ENCODE measurements at places on chromosomes 5 and 9.

DNA sequence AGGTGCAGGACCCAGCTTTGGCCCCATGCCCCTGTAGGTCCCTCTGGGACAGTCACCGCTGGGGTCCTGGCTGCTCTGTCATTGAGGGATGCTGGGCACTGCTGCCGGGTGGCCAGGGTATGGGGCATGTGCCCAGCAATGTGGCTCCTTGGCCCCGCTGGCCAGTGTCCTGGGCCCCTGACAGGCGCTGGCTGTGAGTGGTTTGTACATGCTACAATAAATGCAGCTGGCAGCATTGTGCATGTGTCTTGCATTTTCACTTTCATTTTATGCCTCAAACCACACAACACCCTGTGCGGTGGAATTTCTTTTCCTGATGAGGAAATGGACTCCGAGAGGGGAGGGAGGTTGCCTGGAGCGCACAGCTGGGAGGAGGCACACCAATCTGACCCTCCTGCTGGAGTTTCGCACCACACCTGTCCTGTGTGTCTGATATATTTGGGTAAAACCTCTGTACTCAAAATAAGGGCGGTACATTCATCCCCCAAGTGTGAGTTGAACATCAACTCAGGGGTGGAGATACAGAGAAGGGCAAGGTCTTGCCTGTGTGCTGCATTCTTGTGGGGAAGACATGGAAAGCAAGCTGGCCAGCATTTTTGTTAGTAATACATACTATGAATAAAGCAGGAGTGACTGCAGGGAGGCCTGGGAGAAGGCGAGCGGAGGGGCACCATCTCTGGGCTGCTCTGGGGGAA, 11.7 kb downstream of the TSPAN17 start:
- DNase-seq, result peak; percentile 17

DNA sequence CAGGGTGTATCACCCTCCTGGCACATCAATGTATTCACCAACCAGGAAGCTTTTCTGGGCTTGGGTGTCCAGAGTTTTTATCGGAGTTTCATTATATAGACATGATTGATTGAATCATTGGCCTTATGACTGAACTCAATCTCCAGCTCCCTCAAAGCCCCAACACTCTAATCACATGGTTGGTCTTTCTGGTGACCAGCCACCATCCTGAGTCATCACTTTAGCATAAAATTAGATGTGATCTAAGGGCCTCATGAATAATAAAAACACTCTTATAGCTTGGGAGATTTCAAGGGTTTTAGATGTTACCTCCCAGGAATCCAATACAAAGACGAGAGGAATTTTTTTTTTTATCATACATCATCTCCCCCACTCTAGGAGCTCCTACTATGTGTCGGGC, 7.7 kb upstream of the PBX3 start:
- peak; percentile 38 for DNase-seq

- DNase-seq, result no peak
These were observed 60.1 kb downstream of the SEMA4D start for GRCh38 chr9:89437772-89438171.

GRCh38 chr9:16752601-16753000, 117.9 kb downstream of the BNC2 start:
- DNase-seq, result no peak

DNA sequence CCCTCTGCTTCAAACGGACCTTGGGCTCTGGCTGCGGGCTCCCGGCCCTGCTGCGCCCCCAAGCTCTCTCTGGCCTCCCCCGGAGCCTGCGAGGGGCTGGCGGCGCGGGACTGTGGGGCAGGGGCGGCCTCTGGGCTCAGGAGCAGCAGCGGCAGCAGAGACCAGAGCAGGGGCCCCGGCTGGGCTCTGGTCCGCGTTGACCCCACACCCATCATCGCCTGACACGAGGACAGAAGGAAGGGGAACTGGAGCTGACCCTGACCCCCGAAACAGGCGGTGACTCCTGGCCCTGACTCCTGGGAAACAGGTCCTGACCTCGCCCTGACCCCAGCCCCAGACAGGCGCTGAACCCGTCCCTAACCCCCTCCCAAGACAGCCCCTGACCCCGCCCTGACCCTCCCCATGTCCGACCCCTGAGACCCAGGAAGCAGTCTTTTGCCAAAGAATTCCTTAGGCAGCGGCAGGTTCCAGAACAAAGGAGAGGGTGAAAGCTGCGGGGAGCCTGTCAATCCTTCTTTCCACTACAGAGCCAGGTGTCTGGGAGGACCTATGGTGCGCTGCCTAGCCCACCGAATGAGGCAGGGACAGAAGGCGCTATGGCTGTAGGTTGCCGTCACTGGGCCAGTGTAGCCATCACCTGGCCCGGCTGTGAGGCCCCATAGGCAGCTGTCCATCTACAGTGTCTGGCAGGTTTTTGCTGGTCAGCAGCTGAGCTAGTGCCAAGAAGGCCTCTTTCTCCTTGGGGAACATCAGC, 74.7 kb upstream of the SPTLC1 start:
- DNase-seq, result no peak

- DNase-seq, result no peak
These were observed 1471.7 kb upstream of the C9orf72 start for GRCh38 chr9:29044959-29045358.

- DNase-seq, result no peak
These were observed 10.4 kb downstream of the CYSTM1 start for GRCh38 chr5:140185409-140185808.

- no peak for DNase-seq
These were observed 933 bp upstream of the EGFL7 start for GRCh38 chr9:136661641-136662325.

DNA sequence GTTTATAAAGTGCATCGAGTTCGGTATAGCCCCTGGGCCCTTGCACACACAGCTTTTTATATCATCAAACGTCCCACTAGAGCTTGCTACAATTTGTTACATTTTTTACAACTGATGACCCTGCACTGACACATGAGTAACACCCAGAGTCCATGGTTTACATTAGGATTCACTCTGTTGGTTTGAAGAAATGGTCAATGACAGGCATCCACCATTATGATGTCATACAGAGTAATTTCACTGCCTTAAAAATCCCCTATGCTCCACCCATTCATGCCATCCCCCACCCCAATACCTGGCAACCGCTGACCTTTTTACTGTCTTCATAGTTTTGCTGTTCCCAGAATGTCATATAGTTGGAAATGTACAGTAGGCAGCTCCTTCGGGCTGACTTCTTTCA, 130.2 kb downstream of the MED10 start:
- DNase-seq, result no peak

DNA sequence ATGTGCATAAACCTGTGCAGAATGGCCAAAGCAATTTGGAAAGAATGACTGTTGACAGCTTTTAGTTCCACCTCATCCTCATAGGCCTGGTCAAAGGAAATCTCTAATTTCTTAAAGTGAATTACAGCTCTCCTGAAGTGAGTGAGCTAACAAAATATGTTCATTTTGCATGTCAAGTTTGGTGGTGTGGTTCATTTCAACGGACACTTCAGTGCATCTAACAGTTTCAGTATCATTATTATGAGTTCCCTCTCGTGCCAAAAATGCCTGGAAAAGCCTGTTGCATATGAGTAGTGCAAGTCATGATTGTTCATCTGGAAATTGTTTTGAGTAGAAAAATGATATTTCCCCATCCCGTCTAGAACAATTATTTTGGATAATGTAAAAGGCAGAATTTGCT, 53.2 kb upstream of the HMHB1 start:
- DNase-seq, result peak; percentile 79

- no peak for DNase-seq
These were observed 266.7 kb downstream of the CSNK1G3 start for GRCh38 chr5:123778641-123779040.

DNA sequence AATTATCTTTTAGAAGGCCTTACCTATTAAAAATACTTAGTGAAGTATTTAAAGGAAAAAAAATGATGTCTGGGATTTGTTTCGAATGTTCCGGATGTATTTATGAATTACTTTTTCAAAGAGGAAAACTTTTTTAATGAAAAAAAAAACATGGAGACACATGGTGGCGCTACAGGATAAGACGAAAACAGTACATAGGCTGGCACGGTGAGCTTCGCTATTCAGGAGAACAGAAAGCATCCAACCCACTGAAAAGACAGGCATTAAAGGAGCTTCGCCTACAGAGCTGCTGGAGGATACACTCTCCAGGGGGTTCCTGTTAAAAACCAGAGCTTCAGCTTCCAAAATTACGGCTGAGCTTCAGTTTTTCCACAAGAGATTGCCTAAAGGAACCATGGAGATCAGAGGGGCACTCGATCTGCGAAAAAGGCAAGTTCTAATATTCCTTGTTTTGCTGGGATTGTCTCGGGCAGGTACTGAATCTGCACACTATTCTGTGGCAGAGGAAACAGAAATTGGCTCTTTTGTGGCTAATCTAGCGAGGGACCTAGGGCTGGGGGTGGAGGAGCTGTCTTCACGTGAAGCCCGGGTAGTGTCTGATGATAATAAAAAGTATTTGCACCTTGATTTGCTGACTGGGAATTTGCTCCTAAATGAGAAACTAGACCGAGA, at the start of gene PCDHB14:
Gene PCDHB14 (plus strand): TSS at position 232 of the 672 bp plus-strand sequence. CDS start 163 bp downstream, at position 395.
- DNase-seq, result peak; percentile 4

GRCh38 chr9:71886015-71886414, 25.0 kb downstream of the ABHD17B start:
- no peak for DNase-seq

DNA sequence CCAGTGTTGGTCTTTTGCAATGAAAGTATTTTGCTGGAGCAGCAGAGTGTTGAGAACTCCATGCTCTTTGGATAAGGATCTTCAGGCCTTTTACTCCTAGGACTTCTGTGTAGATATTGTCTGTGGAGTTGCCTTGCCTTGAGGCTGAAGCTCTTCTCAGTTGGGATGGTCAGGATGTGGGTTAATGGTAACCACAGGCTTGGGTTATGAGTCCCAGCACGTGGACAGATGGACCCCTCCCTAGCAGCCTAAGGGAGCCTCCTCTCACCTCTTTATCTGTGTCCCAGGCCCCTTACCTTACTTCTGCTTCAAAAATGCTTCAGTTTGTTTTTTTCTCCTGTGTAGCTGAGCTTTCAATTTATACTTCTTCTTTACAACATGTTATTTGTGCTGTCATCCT, 109.9 kb downstream of the MEGF10 start:
- no peak for DNase-seq

GRCh38 chr9:131727795-131728545, 11.9 kb downstream of the RAPGEF1 start:
- DNase-seq, result peak; percentile 34

DNA sequence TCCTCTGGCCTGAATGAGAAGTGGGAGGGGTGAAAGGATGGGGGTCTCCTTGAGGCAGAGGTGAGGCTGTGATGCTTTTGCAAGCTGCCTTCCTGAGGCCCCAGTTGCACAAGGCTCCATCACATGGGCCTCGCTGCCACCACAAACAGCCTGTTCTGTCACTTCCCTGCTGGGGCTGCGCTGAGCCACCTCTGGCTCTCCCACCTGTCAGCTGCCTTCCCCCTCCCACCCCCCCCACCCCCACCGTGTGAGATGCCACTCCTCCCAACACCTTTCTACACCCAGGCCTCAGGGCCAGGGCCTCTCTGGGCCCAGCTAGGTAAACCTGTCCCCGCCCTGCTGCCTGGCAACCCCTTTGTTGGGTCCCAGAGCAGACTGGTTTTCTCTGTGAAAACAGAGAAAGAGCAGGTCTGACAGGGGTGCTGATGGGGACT, 4.5 kb upstream of the PDLIM4 start:
- DNase-seq, result no peak

DNA sequence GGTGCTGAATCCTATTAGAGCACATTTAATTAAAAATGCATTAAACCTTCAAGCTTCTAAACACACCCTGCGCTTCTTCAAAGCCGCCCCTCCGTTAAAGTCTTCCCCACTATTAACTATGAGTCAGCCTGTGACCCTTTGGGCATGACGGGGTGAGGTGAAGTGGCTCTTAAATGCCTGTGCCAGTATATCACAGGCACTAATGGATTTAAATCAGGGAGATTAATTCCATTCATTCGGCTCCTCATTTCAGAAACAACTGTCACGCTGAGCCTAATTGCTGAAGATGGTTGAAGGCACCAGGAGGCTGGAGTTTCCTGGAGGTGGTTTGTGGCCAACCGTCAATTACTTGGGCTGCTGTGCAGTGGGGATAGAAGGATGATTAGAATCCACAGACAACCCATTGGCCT, 192.6 kb upstream of the MSX2 start:
- no peak for DNase-seq

DNA sequence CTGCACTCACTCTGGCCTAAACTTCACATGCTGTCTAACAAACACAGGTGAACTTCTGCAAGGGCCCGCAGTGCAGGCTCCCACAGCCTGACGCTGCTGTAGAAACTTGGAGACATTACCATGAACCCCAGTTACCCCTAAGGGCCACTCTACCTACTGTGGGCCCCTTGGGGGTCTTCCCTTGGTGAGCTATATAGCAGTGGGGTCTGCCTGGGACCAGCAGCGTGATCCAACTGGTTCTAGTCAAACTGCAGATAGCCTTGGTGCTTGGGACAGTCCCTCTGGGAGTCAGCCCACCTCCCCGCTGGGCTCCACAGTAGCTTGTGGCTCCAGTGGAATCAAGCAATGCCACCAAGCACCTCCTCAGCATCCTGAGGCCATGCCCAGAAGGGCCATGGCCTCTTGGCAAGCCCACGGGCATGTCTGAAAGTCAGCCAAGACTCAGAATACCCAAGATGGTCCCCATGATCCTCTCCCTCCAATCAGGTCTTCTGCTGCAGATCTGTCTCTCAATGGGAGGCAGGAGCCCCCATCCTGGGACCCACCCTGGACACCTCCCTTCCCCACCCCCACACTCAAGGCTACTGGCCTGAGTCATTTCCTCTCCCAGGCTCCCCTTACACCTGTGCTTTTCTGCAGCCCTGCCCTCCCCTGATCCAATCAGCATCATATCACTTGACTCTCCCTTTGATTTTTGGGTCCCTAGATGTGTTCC, 230.0 kb upstream of the IRX1 start:
- no peak for DNase-seq

- peak; percentile 18 for DNase-seq
These were observed 32.7 kb upstream of the CDKN2B start for GRCh38 chr9:22041775-22042174.

- DNase-seq, result no peak
These were observed 26.6 kb upstream of the PIP5K1B start for GRCh38 chr9:68678430-68678829.

- DNase-seq, result no peak
These were observed 57.8 kb downstream of the PPIC start for GRCh38 chr5:122978644-122979297.

- no peak for DNase-seq
These were observed 37.6 kb upstream of the HNRNPA0 start for GRCh38 chr5:137791799-137792198.

GRCh38 chr5:146753641-146754040, 124.9 kb downstream of the PPP2R2B start:
- DNase-seq, result no peak

DNA sequence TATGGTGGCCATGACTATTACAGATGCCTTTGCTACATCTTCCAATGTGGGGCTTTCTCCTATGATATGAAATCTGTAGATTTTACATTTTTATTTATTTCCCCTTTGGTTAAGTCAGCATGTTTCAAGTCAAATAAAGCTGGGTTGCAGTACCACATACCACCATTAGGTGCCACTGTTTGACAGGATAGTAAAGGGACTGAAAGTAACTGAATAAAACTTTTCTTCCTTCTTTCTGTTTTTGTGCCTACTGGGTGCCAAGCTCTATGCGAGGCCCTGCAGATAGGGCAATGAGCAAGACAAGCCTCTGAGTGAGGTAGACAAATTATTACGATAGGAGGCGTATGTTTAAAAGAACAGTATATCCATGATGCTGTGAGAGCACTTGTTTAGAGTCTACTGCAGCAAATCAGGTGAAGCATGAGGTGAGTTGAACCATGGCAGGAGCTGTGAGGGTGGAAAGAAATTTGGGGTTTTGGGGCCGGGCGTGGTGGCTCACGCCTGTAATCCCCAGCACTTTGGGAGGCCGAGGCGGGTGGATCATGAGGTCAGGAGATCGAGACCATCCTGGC, 64.8 kb downstream of the GDNF start:
- DNase-seq, result no peak

All from fibroblast of skin of abdomen (primary cell).